Stimulated activated CD4-positive, alpha-beta T cell treated with anti-CD3 and anti-CD28 coated beads, Interleukin-12 subunit alpha, Interleukin-12 subunit beta, amount 100 ng/mL, for 4 hours (primary cell): ENCODE measurements at places on chromosomes 3 and 15.

GRCh38 chr15:70258369-70259027 is 160.8 kb upstream of the TLE3 start:
- DNase-seq, result peak; percentile 50

DNA sequence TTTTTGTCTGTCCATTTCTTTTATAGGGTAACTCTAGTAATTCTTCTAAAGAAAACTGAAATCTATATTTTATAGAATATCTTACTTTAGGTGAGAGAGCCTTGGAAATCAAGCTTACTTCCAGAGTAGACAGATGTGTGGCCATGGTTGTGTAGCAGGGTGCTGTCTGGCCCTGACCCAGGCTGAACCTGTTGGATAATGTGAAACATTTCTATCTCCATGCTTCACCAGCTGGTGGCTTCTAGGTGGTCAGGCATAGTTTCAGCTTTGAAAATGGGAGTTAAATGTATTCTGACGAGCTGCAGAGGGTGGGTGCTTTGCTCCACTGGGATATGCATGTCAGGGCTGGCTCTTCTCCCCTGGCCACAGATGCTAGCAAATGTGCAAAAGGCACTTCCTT is 20.8 kb upstream of the NR2C2 start:
- no peak for DNase-seq

DNA sequence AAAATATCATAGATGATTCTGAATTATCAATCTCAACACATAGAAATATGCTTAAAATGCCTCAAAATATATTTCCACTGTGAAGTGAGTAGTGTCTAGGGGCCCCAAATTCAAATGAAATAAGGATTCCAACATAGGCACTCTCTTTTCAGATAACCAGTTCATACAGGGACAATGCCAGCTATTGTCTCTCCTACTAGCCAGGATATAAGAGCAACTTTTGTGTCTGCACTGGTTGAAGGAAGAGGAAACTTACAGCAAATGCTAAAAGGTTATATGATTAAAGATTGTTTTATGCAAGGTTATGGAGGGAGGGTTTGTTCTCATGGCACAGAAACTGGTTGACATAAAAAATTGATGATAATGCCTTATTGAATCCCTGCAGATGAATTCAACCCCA is 579.4 kb upstream of the ALCAM start:
- no peak for DNase-seq

DNA sequence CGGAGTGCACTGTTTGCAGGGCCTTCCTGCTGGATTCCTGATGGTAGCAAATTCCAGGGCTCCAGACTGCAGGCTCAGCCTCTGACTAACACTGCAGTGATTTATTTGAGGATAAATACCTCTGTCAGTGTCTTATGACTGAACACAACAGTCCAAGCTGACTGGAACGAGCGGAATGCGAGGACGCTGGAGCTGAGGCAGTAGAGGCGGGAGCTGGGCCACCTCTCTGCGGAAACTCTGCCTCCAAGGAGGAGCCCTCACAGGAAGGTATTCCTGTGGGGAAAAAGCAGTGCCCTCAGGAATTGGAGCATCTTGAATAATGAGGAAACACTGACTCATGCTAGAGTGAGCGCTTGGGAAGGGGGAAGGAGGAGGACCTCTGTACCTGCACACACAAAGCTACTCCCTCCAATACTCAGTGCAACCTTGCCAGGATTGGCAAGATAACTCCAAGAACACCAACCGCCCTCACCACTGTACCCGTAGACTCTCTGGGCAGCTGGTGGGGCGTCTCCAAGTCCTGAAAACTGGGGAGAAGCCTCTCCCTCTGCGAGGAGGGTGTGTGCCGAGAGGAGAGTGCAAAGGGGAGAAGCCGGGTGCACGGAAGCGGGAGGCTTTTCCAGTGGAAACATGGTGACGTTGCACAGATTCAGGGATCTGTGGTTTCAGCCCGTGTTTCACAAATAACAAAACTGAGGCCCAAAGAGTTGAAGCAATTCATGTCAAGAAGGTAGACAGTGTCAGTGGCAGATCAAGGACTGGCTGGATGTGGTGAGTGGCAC is 43.0 kb downstream of the VGLL4 start:
- DNase-seq, result no peak

GRCh38 chr3:42014921-42015533 is 53.1 kb upstream of the ULK4 start:
- no peak for DNase-seq
